ENCODE measurements at places on chromosomes 2 and 18.
A peak's percentile ranks its signal among the peaks of the same experiment; 100 is the strongest.

DNA sequence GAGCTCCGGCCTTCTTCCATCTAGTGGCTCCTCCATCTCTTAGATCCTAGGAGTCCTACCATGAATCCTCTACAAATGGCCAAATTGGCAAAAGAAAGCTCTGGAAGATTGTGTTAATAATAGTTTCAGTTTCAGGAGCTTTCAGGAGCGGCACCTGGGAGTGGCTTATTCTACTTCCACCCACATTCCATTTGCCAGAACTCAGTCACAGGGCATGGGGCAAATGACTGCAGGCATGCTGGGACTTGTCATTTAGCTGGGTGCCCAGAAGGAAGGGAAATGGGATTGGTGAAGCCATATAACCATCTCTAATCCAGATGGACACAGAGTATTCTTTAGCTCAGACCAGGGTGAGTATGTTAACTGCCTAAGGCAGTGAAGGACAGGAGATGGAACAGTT, 3.6 kb upstream of the LRATD1 start:
- DNase-seq: no peak

DNA sequence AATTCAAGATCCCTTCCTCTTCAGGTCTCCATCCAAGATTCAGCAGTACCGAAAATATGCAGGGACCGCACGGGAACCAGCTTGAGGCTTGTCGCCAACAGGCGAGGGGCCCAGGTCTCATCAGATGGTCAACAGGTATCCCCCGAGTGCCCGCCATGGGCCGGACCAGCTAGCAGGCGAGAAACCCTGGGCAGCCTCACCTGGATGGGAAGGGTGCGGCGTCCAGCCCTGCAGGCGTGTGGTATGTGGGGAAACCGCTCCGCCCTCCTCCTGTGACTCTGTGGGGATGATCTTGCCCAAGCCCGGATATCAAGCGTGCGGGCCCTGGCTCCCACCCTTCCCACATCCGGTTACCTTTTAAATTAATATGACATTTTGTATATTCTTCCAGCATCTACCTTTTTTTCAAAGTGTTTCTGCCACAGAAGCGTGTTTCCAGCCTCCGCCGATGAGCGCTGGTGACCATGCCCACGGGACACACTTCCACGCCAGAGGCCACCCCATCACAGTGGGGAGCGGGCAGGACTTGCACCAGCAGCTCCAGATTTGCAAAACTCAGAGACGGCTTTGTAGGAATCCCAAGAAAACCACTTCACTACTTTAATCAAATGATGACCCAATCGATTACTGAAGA, 33.2 kb downstream of the ZNF516 start:
- no peak for DNase-seq

DNA sequence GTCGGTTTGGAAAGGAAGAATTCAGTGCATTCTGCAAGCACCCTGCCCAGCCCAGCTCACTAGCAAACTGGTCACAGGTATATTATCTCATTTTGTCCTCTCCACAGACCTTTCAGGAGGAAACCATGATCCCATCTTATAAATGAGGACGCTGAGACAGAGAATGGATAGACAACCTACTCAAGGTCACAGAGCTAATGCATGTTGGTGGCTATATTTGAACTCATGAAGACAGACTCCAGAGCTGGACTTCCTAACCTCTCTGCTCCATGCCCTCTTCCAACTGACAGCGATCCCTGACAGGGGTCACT, 29.5 kb downstream of the SERPINB5 start:
- no peak for DNase-seq

- DNase-seq: no peak
These were observed 37.7 kb downstream of the TGFA start for GRCh38 chr2:70515938-70516337.

- DNase-seq: no peak
These were observed 217.6 kb downstream of the NDUFA10 start for GRCh38 chr2:239807568-239807967.

GRCh38 chr2:46985512-46985911, 69.9 kb upstream of the MCFD2 start:
- peak; percentile 57 for DNase-seq

DNA sequence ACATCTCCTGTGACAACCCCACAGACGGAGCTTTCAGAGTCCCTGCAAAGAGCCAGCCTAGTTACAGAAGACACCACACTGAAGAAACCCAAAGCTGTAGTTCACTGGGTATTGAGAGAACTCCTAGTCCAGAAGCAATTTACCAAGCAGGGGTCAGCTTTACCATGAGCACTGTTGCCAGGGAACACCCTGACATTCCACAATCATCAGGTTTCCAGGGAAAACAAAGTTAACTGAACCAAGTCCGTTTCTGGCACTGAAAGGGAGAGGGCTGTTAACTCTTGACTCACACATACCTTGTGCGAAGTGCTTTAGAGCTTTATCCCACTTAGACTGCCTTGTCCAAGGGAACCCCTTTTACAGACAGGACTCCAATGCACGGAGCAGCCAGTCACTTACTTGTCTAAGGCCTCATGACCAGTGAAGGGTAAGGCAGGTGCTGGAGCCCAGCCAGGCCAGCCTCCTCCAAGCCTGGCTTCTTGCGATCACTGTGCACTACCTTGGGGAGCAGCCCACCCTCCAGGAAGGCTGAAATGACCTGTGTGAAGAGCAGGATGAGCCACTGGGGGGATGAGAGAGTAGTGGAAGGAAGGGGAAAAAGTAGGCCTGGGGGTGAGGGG, 53.9 kb downstream of the REEP1 start:
- no peak for DNase-seq

DNA sequence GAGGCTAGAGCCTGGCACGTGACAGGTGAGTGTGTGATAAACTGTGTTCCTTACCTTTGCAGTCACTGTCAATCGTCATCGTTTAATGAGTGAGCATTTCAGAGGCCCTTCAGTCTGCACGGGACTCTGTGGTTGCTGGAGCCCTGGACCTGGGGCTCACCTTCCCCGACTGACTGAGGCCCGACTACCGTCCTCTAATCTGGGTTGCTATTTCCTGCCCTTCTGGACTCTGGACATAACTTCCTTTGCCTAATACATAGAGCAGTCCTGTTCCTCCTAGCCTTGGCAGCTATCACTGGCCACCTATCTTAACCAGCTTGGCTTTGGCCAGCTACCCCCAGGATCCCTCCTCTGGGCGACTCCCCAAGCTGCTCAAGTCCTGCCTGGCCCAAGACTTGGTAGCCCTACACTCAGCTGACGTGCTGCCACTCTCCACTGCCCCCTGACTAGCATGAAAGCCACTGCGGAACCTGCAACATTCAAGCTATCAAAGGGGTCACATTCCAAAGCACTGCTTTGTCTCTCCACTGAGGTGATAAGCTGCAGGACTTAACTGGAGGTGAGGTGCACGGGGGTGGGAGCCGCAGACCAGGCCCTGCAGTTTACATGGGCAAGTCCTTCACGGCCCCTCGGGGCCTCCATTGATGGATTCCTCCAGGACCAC, 11.1 kb upstream of the RAB17 start:
- no peak for DNase-seq

- no peak for DNase-seq
These were observed 970.5 kb upstream of the SLC39A10 start for GRCh38 chr2:194686569-194686968.

DNA sequence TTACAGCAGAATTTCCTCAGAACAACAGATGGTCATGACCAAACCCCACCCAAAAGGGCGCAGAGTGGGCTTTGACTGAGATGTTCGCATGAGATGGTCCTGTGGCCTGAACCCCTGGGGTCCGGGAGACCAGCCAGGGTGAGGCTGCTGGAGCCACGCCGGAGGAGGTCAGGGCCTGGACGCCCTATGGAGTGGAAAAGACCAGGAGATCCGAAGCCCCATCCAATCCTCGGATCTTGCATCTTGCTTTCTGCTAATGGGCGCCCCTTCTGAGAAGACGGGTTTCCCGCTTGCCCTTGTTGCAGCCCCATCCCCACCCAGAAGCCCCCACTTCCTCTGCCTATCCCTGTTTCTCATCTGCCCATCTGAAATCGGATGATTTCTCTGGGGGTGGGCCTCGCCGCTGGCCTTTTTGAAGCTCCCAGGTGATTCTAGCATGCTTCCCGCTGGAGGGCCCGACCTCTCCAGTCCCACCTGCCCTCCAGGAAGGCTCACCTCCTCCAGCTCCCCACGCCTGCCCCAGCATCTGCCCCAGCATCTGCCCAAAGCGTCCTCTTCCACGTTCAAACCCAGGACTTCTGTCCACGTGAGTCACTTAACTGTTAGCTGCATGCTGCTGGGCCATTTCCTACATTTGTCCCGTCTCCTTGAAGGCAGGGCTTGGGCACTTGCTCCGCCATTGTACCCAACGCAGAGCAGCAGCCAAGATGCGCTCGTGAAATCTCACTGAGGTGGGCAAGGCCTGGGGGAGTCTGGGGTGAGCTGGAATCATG, 4.3 kb upstream of the CNDP1 start:
- no peak for DNase-seq

DNA sequence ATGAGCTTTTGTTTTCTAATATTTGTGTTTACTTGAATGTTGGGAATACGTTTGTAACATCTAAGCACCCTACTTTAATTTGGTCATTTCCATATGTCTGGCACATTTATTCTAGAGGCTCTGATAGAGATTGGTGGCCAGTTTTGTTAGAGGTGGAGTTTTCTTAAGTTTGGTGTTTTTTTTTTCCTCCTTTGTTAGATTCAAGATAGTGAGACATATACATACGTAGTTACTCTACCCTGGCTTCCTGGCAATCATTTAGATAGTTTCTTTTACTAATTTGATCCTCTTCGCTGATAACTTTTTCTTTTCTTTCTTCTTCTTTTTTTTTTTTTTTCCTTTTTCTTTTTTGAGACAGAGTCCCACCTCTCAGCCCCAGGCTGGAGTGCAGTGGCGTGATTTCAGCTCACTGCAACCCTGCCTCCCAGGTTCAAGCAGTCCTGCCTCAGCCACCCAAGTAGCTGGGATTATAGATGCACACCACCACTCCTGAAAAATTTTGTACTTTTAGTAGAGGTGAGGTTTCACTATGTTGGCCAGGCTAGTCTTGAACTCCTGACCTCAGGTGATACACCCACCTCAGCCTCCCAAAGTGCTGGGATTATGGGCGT, 26.6 kb downstream of the SMCHD1 start:
- DNase-seq: no peak

- no peak for DNase-seq
These were observed 18.0 kb downstream of the TWIST2 start for GRCh38 chr2:238865744-238866355.

- DNase-seq: peak; percentile 38
These were observed 665.4 kb downstream of the BCL11A start for GRCh38 chr2:59888015-59888414.

- DNase-seq: no peak
These were observed 20.6 kb upstream of the C2orf72 start for GRCh38 chr2:231016566-231017230.

GRCh38 chr2:134002921-134003320, 251.0 kb upstream of the MGAT5 start:
- no peak for DNase-seq

DNA sequence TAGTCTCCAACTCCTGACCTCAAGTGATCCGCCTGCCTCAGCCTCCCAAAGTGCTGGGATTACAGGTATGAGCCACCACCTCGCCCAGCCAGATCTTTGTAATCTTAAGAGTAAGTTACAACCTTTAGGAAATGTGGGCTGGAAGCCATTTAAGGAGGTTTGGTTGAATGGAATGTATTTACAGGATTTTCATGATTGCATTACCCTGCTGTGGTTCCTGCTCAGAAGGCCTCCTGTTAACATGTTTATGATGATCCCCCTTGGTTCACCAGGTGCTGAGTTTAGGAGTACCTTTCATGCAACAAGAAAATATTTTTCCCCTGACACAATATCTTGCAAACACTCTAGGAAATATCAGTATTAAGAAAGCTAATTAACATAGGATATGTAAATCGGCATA, 187.4 kb upstream of the SH3BP4 start:
- no peak for DNase-seq

DNA sequence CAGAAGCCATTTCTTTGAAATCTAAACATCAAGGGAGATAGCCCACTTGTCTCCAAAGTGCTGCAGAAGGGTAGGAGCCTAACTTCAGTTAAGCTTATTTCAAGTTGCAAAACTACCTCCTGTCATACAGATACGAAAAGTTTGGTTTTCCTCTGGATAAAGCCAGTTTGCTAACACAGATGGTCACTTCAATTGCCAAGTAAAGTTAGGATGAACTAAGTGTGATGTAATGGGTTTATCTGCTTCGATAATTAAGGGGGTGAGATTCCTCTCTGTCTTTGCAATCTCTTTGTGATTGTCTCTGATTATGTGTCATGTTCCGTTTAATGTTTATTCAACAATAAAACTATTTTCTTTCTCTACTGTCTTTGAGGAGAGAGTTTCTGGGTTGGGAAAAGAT, 156.4 kb downstream of the SLC39A10 start:
- DNase-seq: no peak

- no peak for DNase-seq
These were observed 70.7 kb upstream of the HNRNPA3 start for GRCh38 chr2:177141866-177142265.

DNA sequence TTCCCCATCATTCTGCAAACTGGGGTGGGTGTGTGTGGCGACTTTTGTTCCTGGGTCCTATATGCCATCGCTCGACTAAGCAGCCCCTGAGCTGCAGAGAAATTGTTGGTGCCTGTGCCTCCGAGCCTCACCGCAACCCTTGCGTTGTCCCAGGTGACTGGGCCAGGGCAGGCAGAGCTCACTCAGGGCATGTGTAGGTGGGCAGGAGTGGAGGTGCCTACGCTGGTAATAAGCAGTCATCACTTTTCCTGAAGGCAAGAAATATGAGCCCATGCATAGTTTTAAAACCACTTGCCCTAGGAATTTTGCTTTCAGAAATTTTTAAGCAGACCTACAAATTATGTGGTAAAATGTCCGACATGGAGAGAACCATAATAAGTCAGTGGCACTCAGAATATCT, 197.8 kb downstream of the SMAD7 start:
- no peak for DNase-seq

- no peak for DNase-seq
These were observed 127.1 kb downstream of the DOCK10 start for GRCh38 chr2:224915136-224915535.

GRCh38 chr2:40477361-40477760, 25.5 kb upstream of the SLC8A1 start:
- DNase-seq: no peak

GRCh38 chr2:189791338-189792042, 7.2 kb downstream of the PMS1 start:
- DNase-seq: no peak

- no peak for DNase-seq
These were observed 77.6 kb downstream of the AFF3 start for GRCh38 chr2:100064592-100065428.

GRCh38 chr2:46806526-46806925, 109.1 kb downstream of the MCFD2 start:
- no peak for DNase-seq

- no peak for DNase-seq
These were observed 290.8 kb downstream of the ALPK2 start for GRCh38 chr18:58338141-58338540.

Data from stimulated activated CD4-positive, alpha-beta T cell treated with anti-CD3 and anti-CD28 coated beads, Interleukin-15, amount 100 ng/mL, for 24 hours (primary cell).